ENCODE measurements at places on chromosomes 4 and X. TPM values are rescaled to one million over a fixed set of nuclear protein-coding genes. Genes with fewer than 3 reads are reported as not detected.

- DNase-seq: no peak
These were observed 41.1 kb downstream of the CBLL2 start for GRCh38 chrX:22313766-22314165.

Gene DGAT2L6
- total RNA-seq: not detected

DNA sequence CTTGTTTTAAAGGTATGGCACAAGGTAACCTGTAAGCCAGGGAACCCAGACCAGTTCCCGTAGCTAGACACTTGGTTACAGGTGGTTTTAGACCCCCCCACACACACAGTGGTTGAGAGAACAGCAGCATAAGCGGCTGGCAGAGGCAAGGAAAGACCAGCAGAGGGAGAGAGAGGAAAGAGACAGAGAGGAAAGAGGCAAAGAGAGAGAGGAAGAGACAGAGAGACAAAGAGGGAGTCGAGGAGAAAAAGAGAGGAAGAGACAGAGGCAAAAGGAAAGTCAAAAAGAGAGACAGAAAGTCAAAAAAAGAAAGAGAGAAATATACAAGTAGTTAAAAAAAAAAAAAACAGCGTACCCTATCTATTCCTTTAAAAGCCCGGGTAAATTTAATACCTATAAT lies 19.5 kb upstream of the PCSK1N start:
- peak; percentile 1 for DNase-seq

Gene P2RY4
- under 0.01 TPM for total RNA-seq

Gene HSFX4
- total RNA-seq: not detected

Gene VCX3A
- not detected for total RNA-seq

Gene MAGEB1
- not detected for total RNA-seq

Gene BEX2
- total RNA-seq: 2.8 TPM

Gene PRDX4
- total RNA-seq: 189 TPM

Gene RAB40A
- under 0.01 TPM for total RNA-seq

Measured in fibroblast of lung (primary cell).